ENCODE measurements at places on chromosomes 4 and X. TPM values are rescaled to one million over a fixed set of nuclear protein-coding genes. Genes with fewer than 3 reads are reported as not detected.

PGAM4 gene
- not detected for total RNA-seq

DNA sequence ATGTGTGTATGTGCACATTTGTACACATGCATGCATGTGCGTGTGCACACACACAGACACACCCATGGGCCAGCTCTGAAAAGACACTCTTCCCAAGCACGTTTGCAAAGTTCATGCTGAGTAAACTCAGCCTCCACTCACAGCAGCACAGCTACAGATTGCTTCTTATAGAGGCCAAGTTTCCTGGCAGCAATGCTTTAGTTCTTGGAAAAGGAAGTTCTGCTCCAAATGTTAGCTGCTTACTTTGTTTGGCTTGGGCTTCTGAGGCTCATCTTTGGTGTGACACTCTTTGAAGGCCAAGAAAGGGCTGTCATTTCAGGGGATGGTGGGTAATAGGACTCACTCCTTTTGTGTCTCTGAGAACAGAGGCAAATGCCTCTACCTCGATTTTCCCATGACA is 6.6 kb downstream of the PLP1 start:
- H3K27me3 ChIP-seq = no peaks in the 10 kb centered on the region
- no peak for DNase-seq
- no peak overlapping the region for H3K27ac ChIP-seq

- peaks cover 15% of the 10 kb centered on the region for H3K27me3 ChIP-seq
- no peaks in the 10 kb centered on the region for H3K4me1 ChIP-seq
- H3K27ac ChIP-seq = no peak overlapping the region
- no peak overlapping the region for H3K4me3 ChIP-seq
Observed at GRCh38 chr4:138915756-138916155, 99.8 kb upstream of the NOCT start.

SHISA3 gene
- 0.60 TPM for total RNA-seq

DNA sequence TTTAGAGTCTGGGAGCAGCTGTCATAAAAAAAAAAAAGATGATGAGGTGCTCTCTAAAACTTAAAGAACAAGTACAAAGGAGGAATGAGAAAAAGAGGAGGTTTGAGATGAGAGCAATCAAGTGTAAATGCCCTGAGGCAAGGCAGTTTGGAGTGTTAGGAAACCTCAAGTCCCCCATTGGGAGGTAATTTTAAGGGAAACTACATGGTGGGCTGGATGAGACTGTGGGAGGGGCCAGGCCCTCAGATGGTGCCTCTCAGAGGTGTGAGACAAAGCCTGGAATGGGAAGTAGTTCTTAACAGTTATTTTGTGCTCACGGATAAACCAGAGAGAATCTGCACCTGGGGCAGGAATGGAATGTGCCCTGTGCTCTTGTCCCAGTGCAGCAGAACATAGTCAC is 1.9 kb upstream of the MAGEB3 start:
- H3K4me1 ChIP-seq = no peaks in the 10 kb centered on the region
- DNase-seq = no peak
- no peaks in the 10 kb centered on the region for H3K27me3 ChIP-seq
- no peak overlapping the region for H3K4me3 ChIP-seq
- H3K36me3 ChIP-seq = no peaks in the 10 kb centered on the region

DNA sequence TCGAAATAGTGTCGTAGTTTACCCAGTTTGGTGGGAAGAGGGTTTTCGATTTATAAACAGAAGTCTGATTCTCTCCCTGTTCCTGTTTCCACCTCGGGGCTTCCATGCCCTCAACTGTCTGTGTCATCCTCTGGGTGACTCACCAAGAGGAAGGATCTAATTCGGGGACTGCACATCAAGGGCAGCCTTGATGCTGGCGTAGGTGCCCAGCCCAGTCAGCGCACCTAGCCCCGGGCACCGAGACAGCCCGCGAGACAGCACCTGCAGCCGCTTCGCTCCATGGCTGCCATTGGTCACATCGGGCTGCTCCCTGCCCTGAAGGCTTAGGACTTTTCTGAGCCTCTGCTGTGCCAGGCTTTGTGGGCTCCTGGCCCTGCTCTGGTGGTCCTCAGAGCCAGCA is 7.7 kb downstream of the ABCD1 start:
- DNase-seq = no peak
- H3K27ac ChIP-seq = peak overlapping the region; percentile 80
- H3K4me1 ChIP-seq = peaks cover 45% of the 10 kb centered on the region
- no peak overlapping the region for H3K4me3 ChIP-seq
- peaks cover 42% of the 10 kb centered on the region for H3K36me3 ChIP-seq
- no peaks in the 10 kb centered on the region for H3K27me3 ChIP-seq

MAOA gene
- 6.5 TPM for total RNA-seq

- H3K27me3 ChIP-seq = no peaks in the 10 kb centered on the region
- no peak for DNase-seq
- H3K36me3 ChIP-seq = peaks cover 27% of the 10 kb centered on the region
- H3K4me3 ChIP-seq = no peak overlapping the region
Observed at GRCh38 chr4:16222957-16223527, 3.2 kb downstream of the TAPT1 start.

GPR143 gene
- not detected for total RNA-seq

- no peaks in the 10 kb centered on the region for H3K4me1 ChIP-seq
- H3K27ac ChIP-seq = no peak overlapping the region
- no peak overlapping the region for H3K4me3 ChIP-seq
- H3K36me3 ChIP-seq = no peaks in the 10 kb centered on the region
Observed at GRCh38 chr4:114251020-114251419, 271.6 kb upstream of the ARSJ start.

SULT1B1 gene
- total RNA-seq = 3.7 TPM

MND1 gene
- 20.8 TPM for total RNA-seq

- H3K4me1 ChIP-seq = no peaks in the 10 kb centered on the region
- no peak for DNase-seq
- H3K27me3 ChIP-seq = no peaks in the 10 kb centered on the region
- no peak overlapping the region for H3K4me3 ChIP-seq
- no peak overlapping the region for H3K27ac ChIP-seq
Observed at GRCh38 chrX:17802756-17803155, 58.3 kb downstream of the RAI2 start.

EDA2R gene
- 2.8 TPM for total RNA-seq

RAB39B gene
- 13.6 TPM for total RNA-seq

- H3K4me3 ChIP-seq = no peak overlapping the region
- H3K27me3 ChIP-seq = no peaks in the 10 kb centered on the region
- no peak for DNase-seq
- H3K36me3 ChIP-seq = no peaks in the 10 kb centered on the region
Observed at GRCh38 chr4:139243448-139244365, 36.3 kb downstream of the MGARP start.

- peaks cover 24% of the 10 kb centered on the region for H3K36me3 ChIP-seq
- peak overlapping the region; percentile 27 for H3K4me3 ChIP-seq
- H3K27ac ChIP-seq = peak overlapping the region; percentile 98
- no peak for DNase-seq
Observed at GRCh38 chrX:154737136-154737535, 13.7 kb downstream of the GAB3 start.

- no peaks in the 10 kb centered on the region for H3K27me3 ChIP-seq
- H3K27ac ChIP-seq = peak overlapping the region; percentile 47
- H3K4me1 ChIP-seq = peaks cover 8% of the 10 kb centered on the region
- no peak overlapping the region for H3K4me3 ChIP-seq
- no peak for DNase-seq
- peaks cover 4% of the 10 kb centered on the region for H3K36me3 ChIP-seq
Observed at GRCh38 chrX:27444093-27444908, 18.8 kb downstream of the PPP4R3C start.

LGI2 gene
- total RNA-seq = not detected

FGD1 gene
- total RNA-seq = 0.08 TPM

DNA sequence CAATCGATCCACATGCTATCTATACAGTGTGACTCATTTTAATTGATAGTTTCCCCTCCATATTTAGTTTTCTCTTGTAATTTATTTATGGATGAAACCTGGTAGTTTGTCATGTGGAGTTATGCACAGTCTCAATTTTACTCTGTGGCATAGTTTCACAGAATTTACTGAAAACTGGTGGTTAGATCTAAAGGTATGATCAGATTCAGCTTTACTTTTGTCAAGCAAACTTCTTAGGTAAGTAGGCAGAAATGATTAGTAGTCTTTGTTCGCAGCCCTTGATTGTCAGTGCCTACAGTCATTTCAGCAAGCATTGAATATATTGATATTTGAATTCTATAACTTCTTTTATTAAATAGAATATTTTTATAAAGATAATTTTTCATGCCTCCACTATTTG is 2.5 kb downstream of the ADD1 start:
- H3K4me1 ChIP-seq = peaks cover 61% of the 10 kb centered on the region
- H3K4me3 ChIP-seq = peak overlapping the region; percentile 84
- DNase-seq = no peak

- H3K4me3 ChIP-seq = no peak overlapping the region
- H3K36me3 ChIP-seq = no peaks in the 10 kb centered on the region
- no peaks in the 10 kb centered on the region for H3K4me1 ChIP-seq
- no peak overlapping the region for H3K27ac ChIP-seq
- peaks cover 9% of the 10 kb centered on the region for H3K27me3 ChIP-seq
Observed at GRCh38 chr4:24643774-24644520, 59.6 kb upstream of the DHX15 start.

MAP9 gene
- 3.6 TPM for total RNA-seq

PHKA1 gene
- total RNA-seq = 1.4 TPM

DNA sequence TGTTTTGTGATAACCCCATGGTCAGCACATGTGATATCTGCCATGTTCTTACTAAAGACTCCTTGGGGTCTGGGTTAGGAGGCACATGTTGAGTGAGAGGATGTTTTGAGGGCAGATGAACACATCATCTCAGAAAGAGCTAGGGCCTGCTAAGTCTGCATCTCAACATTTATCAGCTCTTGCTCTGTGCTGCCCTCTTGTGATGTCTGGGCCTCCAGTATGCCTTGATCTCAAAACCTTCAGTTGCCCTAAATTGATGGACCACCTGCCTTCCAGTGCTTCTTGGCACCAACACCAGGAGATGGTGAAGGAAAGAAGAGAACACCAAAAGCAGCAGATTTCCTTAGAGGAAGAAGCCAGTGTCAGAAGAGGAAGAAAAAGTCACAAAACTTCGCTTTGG is 22.5 kb downstream of the MID1 start:
- no peaks in the 10 kb centered on the region for H3K27me3 ChIP-seq
- no peak overlapping the region for H3K4me3 ChIP-seq
- no peak for DNase-seq
- no peak overlapping the region for H3K27ac ChIP-seq
- no peaks in the 10 kb centered on the region for H3K4me1 ChIP-seq

GRCh38 chr4:97577004-97577403 is 566.3 kb downstream of the STPG2 start:
- no peak for DNase-seq
- no peak overlapping the region for H3K4me3 ChIP-seq
- H3K27ac ChIP-seq = no peak overlapping the region
- no peaks in the 10 kb centered on the region for H3K27me3 ChIP-seq
- H3K36me3 ChIP-seq = no peaks in the 10 kb centered on the region

SHOX gene
- total RNA-seq = not detected

- no peak overlapping the region for H3K27ac ChIP-seq
- H3K4me1 ChIP-seq = no peaks in the 10 kb centered on the region
- no peak overlapping the region for H3K4me3 ChIP-seq
- H3K27me3 ChIP-seq = no peaks in the 10 kb centered on the region
- DNase-seq = no peak
Observed at GRCh38 chr4:155248002-155248896, 39.8 kb downstream of the NPY2R start.

XAGE1B gene
- total RNA-seq = not detected

- H3K4me1 ChIP-seq = no peaks in the 10 kb centered on the region
- DNase-seq = no peak
- H3K27me3 ChIP-seq = no peaks in the 10 kb centered on the region
- H3K27ac ChIP-seq = no peak overlapping the region
- peaks cover 4% of the 10 kb centered on the region for H3K36me3 ChIP-seq
Observed at GRCh38 chrX:56253832-56254703, 21.9 kb downstream of the KLF8 start.

GRCh38 chrX:109890910-109891502 is 111.9 kb upstream of the TMEM164 start:
- no peak overlapping the region for H3K27ac ChIP-seq
- H3K27me3 ChIP-seq = peaks cover 5% of the 10 kb centered on the region
- no peaks in the 10 kb centered on the region for H3K36me3 ChIP-seq
- no peak overlapping the region for H3K4me3 ChIP-seq

GATA1 gene
- not detected for total RNA-seq

- peaks cover 76% of the 10 kb centered on the region for H3K36me3 ChIP-seq
- DNase-seq = peak; percentile 51
- H3K27ac ChIP-seq = peak overlapping the region; percentile 96
- H3K4me3 ChIP-seq = peak overlapping the region; percentile 91
- peaks cover 55% of the 10 kb centered on the region for H3K4me1 ChIP-seq
Observed at GRCh38 chr4:17811078-17811603, 362 bp downstream of the NCAPG start.

DNA sequence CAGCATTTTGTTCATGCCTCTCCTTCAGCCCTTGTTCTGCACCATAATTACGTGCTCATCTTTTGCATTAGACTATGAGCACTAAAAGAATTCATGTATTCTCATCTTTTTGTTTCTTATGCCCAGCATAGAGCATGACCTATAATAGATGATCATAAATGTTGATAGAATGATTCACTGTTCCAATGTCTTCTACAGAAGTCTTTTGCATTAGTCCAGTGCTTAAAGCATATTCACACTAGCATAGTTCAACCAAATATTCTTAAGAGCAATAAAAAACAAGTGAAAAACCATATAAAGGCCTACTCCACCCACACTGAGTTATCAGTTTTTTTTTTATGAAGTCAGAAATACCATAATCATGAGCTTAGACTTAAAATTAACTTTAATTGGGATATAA is 36.5 kb upstream of the SLC10A4 start:
- no peak overlapping the region for H3K4me3 ChIP-seq
- H3K27me3 ChIP-seq = peaks cover 3% of the 10 kb centered on the region
- H3K27ac ChIP-seq = no peak overlapping the region
- H3K4me1 ChIP-seq = no peaks in the 10 kb centered on the region
- no peaks in the 10 kb centered on the region for H3K36me3 ChIP-seq

DNA sequence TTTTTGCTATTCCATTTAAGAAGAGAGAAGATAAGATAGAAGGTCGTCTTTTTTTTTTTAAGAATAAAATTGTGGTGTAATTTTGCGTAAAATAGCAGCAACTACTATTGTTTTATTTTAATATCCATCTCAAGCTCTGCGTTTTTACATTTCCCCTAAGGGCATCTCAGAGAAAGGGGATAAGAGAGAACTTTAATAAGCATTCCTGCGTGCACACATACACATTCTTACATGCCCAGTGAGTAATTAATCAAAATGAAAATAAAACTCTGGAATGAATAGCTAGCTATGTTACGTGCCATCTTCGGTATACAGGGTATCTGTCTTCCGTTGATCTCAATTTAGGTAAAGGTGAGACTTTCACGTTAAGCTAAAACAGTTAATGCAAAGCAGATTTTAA is 200.3 kb upstream of the TENM3 start:
- H3K27me3 ChIP-seq = no peaks in the 10 kb centered on the region
- no peak overlapping the region for H3K27ac ChIP-seq
- no peaks in the 10 kb centered on the region for H3K4me1 ChIP-seq

GRCh38 chr4:69668680-69669079 is 15.6 kb upstream of the UGT2A1 start:
- H3K27ac ChIP-seq = no peak overlapping the region
- DNase-seq = no peak
- no peaks in the 10 kb centered on the region for H3K27me3 ChIP-seq
- H3K4me3 ChIP-seq = no peak overlapping the region

- DNase-seq = no peak
- H3K4me3 ChIP-seq = no peak overlapping the region
- H3K27me3 ChIP-seq = no peaks in the 10 kb centered on the region
- H3K36me3 ChIP-seq = no peaks in the 10 kb centered on the region
- H3K4me1 ChIP-seq = no peaks in the 10 kb centered on the region
Observed at GRCh38 chrX:44082829-44083228, 109.6 kb upstream of the NDP start.

- peaks cover 60% of the 10 kb centered on the region for H3K36me3 ChIP-seq
- H3K4me1 ChIP-seq = peaks cover 34% of the 10 kb centered on the region
- peak overlapping the region; percentile 98 for H3K4me3 ChIP-seq
- DNase-seq = no peak
Observed at GRCh38 chr4:336893-337142, 796 bp upstream of the ZNF141 start.
